HAP-1 (cell line): ENCODE measurements at places on chromosomes 2 and 18.

GRCh38 chr2:107437807-107438206, 388.9 kb upstream of the RGPD4 start:
- no peak for DNase-seq

DNA sequence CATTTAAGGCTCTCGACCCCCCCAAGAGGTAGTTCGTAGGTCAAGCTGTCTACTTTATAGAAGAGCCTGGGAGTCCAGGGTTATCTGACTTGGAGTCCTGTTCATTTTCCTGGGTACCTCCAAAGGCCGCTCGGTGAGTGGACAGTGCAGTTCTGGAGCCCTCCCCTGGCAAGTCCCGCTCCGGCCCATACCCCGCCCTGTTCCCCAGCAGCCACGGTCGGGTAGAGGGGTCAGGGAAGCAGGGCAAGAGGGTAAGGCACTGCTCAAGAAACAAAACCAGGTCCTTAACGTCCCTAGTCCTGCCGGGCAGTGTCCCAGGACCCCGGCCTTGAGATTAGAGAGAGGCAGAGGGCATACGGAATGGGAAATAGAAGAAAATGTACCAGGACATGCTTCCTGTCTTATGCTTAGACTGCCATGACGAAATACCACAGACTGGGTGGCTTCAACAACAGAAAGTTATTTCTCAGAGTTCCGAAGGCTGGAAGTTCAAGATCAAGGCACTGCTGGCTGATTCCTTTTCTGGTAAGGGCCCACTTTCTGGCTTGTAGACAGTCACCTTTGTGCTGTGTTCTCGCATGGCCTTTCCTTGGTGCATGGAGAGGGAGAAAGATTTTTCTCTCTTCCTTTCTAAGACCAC, 5.4 kb upstream of the HPCAL1 start:
- DNase-seq: no peak

DNA sequence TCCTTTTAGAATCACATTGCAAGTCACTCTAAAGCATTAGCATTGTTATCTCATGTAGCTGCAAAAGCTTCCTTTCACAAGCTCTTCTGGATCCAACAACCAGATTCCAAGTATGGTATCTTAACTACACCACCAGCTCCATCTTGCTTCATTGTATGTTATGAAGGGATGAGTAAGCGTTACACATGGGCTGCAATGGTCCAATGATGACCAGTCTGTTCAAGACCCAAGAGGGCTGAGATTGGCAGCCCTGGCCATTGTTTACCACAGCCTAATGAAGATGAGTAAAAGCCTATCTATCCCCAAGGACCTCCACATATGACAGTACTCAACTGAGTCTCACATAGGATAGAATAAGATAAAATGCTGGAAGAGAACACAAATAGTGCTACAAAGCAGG, 6.3 kb downstream of the CFLAR start:
- DNase-seq: no peak

DNA sequence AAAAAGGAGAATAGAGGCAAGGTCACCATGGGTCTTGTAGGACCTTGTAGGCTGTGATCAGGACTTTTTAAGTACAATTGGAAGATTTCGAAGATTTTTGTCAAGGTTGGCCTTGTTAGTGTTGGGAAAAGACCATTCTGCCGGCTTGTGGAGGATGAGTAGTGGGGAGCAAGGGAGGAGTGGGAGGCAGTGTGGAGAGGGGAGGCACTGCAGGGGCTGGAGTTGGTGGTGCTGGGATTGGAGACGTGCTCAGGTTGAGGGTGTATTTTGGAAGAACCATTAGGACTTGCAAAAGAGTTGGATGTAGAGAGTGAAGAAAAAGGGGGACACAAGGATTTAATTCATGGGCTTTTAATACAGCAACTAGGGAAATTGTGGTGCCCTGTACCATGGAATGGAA, 397.1 kb downstream of the TSN start:
- no peak for DNase-seq

- no peak for DNase-seq
Observed at GRCh38 chr18:37107748-37108522, 279.0 kb downstream of the KIAA1328 start.

DNA sequence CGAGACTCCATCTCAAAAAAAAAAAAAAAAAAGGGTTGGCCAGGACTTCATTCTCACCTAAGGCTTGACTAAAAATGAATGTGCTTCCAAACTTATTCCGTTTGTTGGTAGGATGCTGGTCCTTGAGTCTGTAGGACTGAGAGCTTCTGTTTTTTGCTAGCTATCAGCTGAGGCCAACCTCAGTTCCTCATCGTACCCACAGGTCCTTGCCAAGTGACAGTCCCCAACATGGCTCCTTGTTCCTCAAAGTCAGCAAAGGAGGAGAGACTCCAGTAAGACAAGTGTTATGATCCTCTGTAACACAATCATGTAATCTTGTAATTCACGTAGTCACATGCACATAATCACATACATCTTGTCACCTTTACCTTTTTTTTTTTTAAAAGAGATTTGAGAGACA, 37.0 kb downstream of the HAUS1 start:
- no peak for DNase-seq

- DNase-seq: peak; percentile 54
Observed at GRCh38 chr18:36572135-36572856, 256.5 kb downstream of the TPGS2 start.

DNA sequence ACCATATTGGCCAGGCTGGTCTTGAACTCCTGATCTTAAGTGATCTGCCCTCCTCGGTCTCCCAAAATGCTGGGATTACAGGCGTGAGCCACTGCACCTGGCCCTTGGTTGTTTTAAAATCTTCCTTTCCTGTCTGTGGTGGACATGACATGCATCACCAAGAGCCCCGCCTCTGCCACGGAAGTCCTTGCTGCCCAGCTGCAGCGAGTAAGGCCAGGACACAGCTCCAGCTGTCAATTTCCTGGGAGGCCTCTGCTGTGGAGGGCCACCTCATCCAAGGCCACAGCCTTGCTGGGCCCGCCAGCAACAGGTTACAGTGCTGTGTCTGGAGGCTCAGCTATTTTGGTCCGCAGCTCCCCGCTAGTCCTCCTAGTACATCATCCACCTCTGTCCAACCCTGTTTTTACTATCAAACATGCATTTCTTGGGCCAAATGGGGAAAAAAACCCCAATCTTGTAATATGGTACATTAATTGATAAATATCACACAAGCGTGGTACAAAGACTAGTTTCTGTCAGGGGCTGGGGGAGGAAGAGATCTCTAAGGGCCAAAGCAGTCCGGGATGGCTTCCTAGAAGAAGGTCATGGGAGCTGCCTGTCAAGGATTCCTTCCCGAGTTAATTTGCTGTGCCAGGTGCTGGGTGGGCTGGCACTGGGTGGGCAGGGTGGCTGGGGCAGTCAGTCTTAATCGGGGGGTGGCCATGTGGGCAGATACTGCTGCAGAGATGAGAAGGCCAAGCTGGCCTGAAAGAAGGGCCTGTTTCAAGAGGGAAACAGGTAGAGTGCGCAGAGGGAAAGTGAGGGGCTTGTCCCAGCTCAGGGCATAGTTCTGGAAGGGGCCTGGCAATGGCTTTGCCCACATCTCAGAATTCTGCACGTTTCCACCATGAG, 100.5 kb downstream of the INHBB start:
- DNase-seq: no peak

DNA sequence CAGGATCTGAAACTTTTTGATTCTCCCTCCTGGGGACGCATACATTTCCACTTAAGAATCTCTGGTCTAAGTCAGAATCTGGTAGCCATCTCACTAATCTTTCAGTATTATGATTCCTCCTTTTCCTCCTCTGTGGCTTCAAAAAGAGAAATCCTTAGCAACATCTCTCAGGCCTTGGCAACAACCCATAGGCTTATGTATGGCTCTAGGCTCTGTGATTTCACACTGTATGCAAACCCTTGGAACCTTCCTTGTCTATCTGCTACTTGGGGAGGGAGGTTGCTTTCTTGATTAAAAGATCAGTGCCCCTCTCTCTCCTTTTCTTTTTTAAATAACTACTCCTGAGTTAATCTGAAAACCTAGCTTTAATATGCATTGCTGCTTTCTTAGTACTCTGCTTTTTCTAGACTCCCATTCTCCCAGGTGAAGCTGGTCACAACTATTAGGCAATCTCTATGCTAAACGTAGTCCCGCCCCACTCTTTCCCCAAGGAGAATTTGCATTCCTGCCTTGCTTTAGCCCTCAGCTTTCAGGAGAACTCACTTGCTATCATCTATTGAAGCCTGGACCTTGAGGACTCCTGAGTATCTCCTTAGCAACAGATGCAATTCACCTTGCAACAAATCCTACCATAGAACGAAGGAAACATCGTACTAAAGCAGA, 72.2 kb upstream of the L3MBTL4 start:
- no peak for DNase-seq

DNA sequence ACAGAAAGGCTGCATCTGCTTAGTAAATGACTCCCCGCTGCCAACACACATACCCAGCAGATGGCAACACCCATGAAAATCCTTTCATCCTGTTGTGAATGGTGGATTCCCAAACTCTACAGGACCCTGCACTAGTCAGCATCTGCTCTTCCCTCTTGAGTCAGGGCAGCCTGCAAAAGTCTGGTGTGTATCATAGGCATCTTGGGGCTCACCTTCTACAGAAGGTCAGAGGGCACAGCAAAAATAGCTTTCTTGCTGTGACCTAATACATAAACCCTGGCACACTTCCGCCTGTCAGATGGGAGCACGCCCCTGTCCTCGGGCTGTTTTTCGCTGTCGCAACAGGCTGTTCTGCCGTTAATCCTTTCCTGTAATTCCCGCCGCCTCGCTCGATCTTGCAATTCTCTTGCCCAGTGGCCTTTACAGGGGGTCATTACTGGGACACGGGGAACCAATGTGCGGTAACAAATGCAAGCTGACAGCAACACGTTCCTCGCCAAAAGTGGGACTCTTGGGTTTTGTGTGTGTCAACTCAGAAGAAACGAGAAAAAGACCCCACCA, 19.9 kb upstream of the SCYGR1 start:
- DNase-seq: no peak

- DNase-seq: no peak
Observed at GRCh38 chr2:25821225-25822056, 56.8 kb downstream of the ASXL2 start.

DNA sequence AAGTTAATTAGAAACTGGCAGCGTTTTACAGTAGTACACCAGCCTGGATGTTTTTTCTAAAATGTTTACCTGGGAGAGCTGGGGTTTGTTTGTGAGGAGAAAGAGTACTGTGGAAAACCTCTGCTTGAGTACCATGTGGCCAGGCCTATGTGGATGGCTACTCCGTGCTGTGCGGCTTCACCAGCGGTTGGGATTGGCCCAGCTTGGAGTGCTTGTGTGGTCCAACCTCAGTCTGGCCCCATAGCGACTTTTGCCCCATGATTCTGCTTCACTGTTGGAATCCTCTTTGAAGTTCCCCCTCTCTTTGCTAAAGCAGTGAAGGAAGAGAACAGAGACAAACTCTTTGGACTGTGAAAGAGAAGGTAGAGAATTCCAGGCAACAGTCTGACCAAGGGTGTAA, 15.9 kb downstream of the CD8A start:
- DNase-seq: no peak

DNA sequence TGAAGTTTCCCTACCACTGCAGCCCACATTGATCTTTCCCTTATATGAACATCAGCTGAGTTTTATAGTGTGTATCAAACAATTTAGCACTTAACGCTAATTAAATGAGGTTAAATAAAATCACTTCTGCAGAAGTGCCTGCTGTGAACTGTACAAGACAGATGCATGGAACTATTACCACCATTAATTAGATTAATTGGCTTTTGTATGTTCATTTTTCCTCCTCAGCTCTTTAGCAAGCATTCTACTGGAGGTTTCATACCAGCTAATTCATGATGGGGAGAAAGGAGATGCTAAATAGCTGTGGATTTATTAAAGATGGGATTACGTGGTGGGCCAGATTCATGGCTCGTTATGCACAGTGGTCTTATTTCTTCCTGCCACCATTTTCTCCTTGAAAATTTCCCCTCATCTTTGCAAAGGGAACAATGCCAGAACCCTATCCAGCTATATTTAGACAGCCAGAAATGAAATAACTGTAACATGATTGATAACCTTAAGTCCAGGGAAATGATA, 96.7 kb downstream of the CNTNAP5 start:
- no peak for DNase-seq

DNA sequence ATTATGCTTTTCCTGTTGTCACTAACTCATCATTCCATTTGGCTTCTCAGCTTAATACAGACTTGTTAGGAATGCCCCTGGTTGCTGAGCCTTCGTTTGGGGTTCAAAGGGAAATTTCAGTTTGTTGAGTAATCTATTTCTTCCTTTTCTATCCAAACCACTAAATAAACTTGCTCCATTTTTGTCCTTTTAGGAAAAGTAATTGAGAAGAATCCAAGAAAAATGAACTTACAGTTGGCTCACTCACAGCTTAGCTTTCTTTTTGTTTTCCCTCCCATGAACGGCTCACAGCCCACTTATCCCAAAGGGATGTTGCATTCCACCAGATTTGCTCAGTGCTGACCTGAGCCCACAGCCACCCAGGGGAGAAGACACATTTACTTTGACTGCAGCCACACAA, 73.9 kb downstream of the SOX11 start:
- DNase-seq: no peak

GRCh38 chr2:237623428-237624403, 3.7 kb upstream of the LRRFIP1 start:
- DNase-seq: no peak

- DNase-seq: no peak
Observed at GRCh38 chr2:103179798-103180197, 418.0 kb downstream of the TMEM182 start.
